ENCODE measurements at places on chromosomes 3 and 15.

DNA sequence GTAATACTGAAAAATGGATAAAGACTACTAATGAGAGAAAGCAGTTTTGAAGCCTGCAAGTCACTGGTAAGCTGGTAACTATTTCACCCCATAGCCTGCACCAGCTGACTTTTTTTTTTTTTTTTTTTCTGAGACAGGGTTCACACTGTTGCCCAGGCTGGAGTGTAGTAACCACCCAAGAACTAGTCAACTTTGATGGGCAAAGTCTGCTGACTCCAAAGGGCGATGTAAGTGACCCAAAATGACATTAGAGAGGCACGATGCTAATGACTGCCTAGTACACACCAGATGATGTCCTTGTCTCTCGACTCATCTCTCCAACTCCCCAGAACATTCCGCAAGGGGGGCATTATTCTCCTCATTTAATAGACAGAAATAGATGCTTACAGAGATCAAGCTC is 12.9 kb upstream of the TMEM41A start:
- DNase-seq: no peak

DNA sequence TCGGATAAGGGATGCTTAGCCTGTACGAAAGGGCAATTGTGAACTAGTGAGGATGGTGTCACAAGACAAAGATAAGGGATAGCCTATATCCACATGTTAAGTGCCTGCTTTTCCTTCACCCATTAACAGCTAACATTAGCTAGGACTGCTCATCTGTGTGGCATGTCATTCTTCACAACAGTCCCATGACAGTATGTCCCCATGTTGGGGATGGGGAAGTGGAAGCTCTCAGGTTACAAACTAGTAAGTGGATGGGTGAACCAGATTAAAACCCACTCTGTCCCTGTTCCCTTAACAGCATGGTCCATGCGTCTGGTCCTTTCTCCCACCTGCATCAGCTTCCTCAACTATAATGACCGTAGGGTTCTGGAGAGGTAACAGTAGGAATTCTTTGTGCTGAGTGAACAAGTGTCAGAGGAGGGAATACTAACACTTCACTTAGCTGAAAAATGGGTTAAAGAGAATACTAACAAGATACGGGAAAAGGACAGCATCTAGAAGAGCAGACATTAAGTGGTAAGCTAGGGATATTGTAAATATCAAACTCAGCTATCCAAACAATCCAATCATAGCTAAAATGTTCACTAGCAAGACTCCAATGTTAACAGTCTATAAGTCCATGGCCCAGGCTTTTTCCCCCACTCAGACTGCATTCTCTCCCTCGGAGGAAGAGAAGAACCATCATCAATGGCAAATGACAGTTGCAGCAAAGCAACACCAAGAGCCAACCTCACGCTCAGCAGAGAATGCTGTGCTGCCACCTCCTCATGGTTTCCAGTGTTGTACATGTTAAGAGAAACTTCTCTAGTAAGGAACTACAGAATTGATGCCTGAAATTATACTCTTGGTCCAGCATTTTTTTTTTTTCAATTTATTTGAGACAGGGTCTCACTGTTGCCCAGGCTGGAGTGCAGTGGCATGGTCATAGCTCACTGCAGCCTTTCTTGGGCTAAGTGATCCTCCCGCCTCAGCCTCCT is 5.0 kb downstream of the RPLP1 start:
- no peak for DNase-seq

GRCh38 chr3:134897391-134898141 is 102.5 kb downstream of the EPHB1 start:
- DNase-seq: no peak

DNA sequence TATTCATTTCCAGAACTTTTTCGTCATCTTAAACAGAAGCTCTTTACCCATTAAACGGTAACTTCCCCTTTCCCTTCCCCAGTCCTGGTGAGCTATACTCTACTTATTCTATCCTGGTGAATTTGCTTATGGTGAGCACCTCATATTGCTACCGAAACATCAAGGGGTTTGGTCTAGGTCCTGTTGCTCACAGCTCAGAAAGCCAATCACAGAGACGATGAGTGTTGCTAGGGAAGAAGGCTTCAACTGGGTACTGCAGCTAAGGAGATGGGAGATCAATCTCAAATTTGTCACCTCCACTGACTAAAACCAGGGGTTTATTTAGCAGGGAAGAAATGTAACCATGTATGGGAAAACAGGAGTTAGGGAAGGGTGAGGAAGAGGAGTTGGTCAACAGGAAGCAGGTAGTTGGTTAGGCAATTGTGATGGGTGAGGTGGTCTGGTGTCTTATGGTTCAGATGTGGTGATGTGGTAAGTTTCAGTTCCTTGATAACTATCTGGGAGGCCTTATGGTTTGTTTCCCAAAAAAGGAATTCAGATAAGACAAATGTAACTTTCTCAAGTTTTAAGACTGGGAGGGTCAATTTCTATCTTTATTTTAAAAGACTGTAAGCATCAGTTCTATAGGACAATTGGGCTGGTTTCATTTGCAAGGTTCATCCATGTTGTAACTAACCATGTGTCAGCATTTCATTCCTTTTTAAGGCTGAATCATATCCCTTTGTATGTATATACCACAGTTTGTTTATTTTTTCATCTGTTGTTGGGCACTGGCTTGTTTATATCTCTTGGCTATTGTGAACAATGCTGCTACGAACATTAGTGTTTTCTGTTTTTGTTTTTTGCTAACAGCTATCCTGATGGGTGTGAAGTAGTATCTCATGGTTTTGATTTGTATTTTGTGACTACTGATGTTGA is 24.3 kb downstream of the ARHGAP11B start:
- no peak for DNase-seq

GRCh38 chr15:94815110-94815731 is 583.9 kb downstream of the MCTP2 start:
- no peak for DNase-seq

GRCh38 chr15:100335335-100335999 is 6.3 kb downstream of the ADAMTS17 start:
- DNase-seq: no peak

- DNase-seq: no peak
These were observed 42.4 kb downstream of the RASA2 start for GRCh38 chr3:141529256-141529655.

- DNase-seq: no peak
These were observed 42.1 kb downstream of the VGLL4 start for GRCh38 chr3:11601446-11602238.

DNA sequence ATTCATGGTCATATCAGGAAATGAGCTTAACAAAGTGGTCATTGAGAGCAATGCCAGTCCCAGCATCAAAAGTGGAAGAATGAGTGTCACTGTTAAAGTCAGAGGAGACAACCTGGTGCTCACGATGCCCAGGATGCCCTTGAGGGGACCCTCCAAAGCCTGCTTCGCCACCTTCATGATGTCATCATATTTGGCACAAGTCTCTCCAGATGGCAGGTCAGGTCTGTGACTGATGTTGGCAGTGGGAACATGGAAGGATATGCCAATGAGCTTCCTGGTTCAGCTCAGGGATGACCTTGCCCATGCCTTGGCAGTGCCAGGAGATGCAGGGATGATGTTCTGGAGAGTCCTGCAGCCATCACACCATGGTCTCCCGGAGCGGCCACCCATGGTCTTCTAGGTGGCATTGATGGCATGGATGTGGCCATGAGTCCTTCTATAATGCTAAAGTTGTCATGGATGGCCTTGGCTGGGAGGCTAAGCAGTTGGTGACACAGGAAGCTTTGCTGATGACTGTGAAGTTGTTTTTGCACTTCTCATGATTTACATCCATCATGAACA is 344.9 kb downstream of the SLC9A9 start:
- no peak for DNase-seq

GRCh38 chr3:38000242-38000916 is 9.8 kb downstream of the VILL start:
- DNase-seq: no peak

DNA sequence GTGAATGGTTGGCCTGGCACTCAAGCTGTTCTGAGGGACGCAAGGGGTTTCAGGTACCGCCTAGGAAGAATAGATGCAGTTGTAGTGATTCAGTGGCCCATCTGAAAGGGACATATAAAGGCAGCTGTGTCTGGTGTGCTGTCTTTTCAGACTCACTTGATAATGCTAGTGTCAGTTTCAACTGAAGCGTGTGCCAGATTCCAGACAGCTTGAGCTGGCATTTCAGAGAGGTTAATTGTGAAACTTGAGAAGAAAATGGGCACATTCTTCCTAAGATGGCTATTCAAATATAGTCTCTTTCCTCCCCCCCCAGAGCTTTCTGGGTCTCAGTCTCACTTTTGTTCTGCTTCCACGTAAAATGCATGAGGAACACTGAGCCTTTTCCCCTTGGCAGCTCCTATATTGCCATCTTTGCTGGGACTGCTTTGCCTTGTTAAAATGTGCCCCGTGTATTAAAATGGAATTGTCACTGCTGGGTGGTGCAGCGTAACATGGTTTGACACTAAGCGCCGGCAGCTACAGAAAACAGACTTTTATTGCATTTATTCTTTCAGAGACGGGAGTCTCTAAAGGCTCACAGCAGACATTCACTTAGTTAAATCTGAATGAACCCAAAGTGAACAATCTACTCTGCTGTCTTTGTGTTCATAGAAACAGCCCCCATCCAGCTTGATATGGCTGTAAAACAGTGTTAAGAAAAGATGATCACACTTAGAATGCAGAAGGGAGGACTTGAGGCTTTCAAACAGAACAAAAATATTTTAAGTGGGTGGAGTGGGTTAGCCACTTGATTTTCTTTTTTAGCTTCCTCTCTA is 478.7 kb downstream of the RBMS3 start:
- peak; percentile 29 for DNase-seq

DNA sequence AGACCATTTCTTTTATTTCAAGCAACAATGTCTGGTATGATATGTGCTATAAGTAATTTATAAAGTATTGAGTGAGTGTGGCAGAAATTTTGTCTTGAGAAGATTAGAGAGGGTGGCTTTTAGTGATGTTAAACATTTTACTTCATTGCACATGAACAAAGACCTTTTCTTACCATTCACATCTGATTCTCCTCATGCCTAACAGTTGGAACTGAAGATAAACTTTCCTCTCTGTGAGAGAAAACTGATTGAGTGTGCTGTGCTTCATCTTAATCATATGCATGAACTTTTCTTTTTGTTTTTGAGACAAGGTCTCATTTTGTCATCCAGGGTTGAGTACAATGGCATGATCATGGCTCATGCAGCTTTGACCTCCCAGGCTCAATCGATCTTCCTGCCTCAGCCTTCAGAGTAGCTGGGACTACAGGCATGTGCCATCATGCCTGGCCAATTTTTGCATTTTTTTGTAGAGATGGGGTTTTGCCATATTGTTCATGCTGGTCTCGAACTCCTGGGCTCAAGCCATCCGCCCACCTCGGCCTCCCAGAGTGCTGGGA is 377.7 kb upstream of the GOLIM4 start:
- DNase-seq: no peak

- no peak for DNase-seq
These were observed 5.3 kb downstream of the SH2D7 start for GRCh38 chr15:78097667-78098066.

- DNase-seq: no peak
These were observed 51.8 kb downstream of the IQSEC1 start for GRCh38 chr3:13021141-13022114.

DNA sequence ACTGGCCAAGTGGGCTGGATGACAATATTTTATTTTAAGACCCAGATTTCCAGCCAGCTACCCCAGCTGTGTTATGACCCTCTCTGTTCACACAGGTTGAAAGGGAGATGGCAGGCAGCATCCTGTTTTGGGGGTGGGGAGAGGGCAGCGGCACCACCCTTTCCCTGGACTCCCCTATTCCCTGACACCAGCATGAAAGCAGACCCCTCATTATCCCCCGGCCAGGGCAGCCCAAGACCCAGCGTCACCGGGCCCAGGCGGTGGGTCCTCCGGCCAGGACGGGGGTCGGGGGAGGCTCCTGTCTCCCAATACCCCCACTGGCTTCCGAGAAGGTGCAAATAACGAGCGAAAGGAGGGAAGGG is 127.6 kb upstream of the MEF2A start:
- no peak for DNase-seq

DNA sequence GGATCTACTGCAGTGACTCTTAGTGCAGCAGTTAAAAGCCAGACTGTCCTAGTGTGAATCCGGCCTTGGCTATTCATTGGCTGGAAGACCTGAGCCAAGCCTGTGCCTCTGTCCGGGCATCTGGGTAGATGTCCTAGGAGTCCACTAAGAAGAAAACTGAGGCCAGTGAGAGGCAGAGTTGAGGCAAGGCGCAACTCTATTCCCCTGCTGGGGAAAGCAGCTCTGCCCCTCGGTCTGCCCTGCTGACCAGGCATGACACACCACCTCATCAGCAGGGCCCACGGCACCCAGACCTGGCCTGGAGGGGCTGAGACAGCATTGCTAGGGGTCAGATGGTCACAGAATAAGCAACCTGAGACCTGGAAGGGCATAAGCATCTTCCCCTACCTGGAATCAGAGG is 46.7 kb upstream of the ABHD2 start:
- DNase-seq: no peak

GRCh38 chr3:144314946-144315345 is 343.3 kb downstream of the DIPK2A start:
- no peak for DNase-seq

- no peak for DNase-seq
These were observed 9.7 kb upstream of the SCAANT1 start for GRCh38 chr3:63921741-63922482.

- peak; percentile 28 for DNase-seq
These were observed 876 bp downstream of the PLSCR1 start for GRCh38 chr3:146543461-146544001.

- peak; percentile 58 for DNase-seq
These were observed 1264.3 kb upstream of the ALCAM start for GRCh38 chr3:104102386-104102785.

- peak; percentile 25 for DNase-seq
These were observed 1120.0 kb downstream of the IGSF11 start for GRCh38 chr3:117914540-117915100.

DNA sequence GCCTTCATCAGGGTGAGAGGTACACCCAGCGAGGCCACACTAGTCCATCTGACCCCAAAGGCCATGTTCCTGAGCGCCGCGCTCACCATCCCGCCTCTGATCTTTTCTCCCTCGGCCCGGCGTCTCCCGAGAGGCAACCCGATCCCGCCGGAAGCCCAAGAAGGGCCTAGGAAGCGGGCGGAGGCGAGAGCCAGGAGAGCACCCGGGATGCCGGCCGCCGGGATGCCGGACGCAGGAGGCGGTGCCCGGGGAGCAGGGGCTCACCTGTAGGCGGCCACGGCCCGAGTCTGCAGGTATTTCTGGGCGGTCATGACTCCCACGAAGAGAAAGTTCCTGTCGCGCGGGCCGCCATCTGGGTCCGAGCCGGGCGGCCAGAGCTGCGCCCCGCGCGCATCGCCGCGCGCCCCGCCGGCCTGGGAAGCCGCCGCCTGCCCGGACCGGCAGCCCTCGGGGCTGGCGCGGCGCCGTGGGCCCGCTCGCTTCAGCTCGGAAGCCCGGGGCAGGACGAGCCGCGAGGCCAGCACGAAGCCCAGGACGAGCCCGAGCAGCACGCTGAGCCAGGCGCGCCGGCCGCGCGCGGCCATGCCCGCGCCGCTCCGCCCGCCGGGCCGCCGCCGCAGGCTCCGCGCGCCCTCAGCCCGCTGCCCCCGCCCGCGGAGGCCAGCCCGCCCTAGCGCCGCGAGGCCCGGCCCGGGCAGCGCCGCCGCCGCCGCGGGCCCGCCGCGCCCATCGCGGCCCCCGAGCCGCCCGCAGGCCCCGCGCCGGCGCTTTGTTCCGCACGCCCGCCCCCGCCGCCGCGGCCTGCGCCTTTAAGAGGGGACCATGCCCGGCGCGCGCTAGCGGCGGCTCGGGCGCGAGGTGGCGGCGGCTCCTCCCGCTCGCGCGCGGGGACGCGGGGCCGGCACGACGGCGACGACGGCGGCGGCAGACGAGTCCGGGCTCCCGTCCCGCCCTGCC is 697 bp downstream of the CHSY1 start:
- no peak for DNase-seq

- DNase-seq: peak; percentile 38
These were observed 178.3 kb downstream of the UACA start for GRCh38 chr15:70584838-70585706.

Measured in fibroblast of skin of right quadriceps (primary cell).